Activated T-cell treated with anti-CD3 and anti-CD28 coated beads for 48 hours (primary cell): ENCODE measurements at places on chromosomes 2 and 18.

GRCh38 chr2:27701676-27702075, 38.0 kb downstream of the SLC4A1AP start:
- DNase-seq = no peak

DNA sequence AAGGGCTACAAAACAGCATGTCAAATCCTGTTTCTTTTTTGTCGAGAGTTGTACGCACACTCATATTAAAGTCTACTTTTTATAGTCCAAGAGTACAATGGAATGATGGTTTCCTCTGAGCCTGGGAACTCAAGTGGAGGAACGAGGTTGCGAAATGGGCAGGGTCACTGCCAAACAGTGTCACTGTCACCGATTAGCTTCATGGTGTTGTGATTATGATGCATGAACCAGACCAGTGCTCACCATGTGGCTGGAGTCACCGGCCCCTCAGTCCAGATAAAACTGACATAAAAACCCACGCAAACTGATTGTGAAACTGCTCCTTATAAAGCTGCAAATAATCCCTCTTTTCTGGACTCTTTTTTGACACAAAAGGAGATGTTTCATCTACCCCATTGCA, 122.0 kb downstream of the COPS8 start:
- no peak for DNase-seq

- DNase-seq = no peak
Observed at GRCh38 chr2:206296128-206296527, 21.7 kb downstream of the ZDBF2 start.

DNA sequence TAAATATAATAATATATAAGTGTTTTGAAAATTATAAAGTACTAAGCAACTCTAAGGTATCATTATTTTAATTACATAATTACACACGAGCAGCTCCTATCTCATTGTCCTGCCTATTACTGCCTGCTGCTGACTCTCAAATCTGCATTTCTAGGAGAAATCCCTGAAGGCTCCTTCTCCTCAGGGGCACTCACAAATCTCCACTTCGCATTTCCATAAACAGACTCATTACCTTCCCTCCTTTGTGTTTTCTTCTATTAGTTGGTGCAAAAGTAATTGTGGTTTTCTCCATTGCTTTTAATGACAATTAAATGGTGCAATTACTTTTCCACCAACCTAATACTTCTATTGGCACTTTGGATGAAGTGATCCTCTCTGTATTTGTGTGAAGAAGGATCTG, 135.0 kb upstream of the HNMT start:
- DNase-seq = no peak

- no peak for DNase-seq
Observed at GRCh38 chr2:128374001-128374710, 55.5 kb upstream of the HS6ST1 start.

GRCh38 chr18:46427216-46427995, 229.6 kb downstream of the LOXHD1 start:
- no peak for DNase-seq

DNA sequence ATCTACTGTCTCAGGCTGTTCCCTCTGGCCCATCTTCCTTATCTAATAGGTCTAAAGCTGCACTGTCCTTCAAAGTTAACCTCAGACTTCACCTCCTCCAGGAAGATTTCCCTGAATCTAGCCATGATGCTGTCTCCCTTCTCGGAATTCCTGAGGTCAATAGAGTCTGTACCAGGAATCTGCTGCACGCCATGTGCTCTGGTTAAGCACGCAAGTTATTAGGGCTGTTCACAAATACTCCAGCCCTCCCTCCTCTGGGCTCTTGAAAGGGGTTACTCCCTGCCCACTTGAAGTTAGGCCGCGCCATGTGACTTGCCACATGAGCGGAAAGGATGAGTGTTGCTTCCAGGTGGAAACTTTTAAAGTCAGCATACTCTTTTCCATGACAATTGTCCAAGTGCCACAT, 43.6 kb downstream of the MCFD2 start:
- DNase-seq = no peak

DNA sequence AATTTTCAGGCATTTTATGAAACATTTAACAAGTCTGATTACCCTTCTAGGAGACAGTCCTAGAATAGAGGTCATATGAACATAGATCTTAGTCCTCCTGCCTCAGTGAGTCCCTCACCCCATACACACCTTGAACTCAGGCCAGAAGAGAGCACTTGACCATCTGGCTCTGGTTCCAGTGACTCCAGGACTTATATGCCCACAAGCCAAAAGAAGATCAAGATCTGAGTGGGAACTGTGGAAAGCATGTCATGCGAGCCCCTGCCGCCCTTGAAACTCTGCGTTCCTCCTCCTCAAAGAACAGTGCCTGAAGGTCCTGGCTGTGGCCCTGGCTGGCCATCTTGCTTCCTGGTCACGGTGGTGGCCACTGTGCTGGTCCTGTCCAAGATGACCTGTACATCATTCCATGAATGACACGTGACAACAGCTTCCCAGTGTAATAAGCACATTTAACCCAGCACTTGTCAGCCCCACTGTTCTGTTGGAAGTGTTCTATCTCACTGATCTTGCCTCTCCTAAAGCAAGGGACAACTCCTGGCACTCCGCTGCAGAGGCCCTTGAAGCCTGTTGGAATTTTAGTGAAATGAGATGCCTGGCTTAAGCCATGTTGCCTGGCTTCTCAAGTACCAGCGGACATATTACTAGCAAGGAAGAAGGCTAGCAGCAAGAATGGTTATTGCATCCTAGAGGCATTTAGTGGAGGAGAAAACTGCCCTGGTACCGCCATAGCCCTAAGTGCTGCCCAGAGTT, 17.6 kb downstream of the TTC32 start:
- DNase-seq = no peak

GRCh38 chr2:66574701-66575624, 140.0 kb downstream of the MEIS1 start:
- DNase-seq = no peak

DNA sequence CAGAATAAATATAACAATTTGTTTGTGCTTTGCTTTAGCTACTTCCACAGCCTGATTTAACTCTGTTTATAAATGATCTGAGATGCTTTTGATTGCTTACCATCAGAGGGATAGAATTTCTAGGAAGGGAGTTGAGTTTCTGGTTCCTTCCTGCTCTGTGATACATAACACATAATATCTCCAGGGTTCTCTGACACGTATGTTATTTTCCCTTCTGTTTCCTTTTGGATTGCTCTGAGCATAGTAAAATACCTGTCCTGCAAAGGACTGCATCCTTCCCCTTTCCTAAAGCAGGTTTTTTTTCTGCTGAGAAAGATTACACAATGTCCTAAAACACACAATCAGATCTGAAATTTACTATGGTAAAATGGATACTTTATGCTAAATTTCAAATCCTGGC, 76.1 kb downstream of the CABYR start:
- DNase-seq = no peak

GRCh38 chr2:142234741-142235140, 103.9 kb upstream of the LRP1B start:
- DNase-seq = no peak

GRCh38 chr18:58761241-58761969, 90.1 kb downstream of the MALT1 start:
- no peak for DNase-seq

DNA sequence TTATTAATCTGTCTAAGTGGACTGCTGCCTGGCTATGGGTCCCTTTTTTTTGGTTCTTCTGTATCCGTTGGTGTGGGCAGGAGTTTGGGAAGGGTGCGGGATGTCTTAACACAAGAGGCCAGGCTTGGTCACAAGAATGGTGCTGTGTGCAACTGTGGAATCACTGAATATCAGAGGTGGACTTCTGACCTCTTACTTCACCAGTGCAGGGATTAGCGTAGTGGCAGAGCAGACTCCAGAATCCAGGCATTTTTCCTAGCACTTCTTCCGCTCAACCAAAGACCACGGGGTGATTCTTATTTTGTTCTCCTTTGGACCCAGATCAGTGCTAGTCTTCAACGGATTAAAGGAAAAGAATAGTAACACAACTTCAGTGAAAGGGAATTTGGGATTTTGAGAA, 254.3 kb upstream of the TNP1 start:
- no peak for DNase-seq

DNA sequence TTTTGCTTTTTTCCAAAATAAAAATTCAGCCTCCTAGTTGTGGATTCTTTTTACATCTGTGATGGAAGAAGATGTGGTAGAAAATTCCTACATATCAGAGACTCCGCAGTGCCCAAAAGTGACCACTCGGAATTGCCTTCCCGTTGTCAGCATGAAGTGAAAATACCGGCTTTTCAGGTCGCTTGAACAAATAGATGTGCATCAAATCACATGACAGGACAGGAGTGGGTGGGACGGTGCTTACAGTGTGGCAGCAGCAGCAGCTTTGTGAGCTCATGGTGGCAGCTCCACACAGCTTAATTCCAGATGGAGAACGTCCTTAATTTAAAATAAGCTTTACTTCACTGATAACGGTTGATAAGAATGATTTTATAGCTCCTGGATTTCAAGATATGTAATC, 20.3 kb downstream of the SALL3 start:
- DNase-seq = no peak

- DNase-seq = no peak
Observed at GRCh38 chr2:219186754-219187456, 8.8 kb downstream of the RETREG2 start.

GRCh38 chr2:233090879-233091278, 30.7 kb downstream of the INPP5D start:
- DNase-seq = no peak

DNA sequence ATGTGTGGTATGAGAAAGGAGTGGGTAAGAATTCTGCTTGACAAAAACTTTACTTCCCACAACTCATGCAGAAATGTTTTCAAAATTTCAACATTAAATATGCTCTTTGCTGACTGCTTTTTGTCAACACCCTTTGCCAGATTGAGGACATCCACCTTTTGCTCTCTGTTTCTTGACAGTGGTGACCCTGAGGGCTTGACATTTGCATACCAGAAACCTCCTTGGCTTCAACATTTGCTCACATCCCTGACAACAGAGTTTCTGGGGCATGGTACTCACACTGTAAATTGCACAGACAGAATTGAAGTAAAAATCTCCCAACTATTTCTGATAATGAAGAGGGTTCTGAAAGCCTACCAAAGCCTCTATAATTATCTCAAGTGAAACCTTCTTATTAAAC, 95.7 kb downstream of the RND3 start:
- DNase-seq = no peak

GRCh38 chr2:172084395-172084644, 987 bp upstream of the DLX1 start:
- no peak for DNase-seq

DNA sequence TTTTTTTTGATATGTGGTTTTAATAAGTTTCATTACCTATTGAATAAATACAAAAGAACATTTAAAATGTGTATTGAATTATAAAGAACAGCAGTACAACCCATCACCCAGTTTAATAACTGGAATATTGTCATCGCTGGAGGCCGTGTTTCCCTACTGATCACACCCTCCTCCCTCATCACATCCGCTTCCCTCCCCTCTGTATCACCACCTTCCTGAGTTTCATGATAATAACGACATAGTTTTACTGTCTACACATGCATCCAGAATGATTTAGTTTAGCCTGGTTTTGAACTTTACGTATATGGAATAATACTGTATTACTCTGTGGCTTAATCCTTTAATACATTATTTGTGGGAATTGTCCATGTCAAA, 2.1 kb downstream of the SERPINB8 start:
- no peak for DNase-seq

DNA sequence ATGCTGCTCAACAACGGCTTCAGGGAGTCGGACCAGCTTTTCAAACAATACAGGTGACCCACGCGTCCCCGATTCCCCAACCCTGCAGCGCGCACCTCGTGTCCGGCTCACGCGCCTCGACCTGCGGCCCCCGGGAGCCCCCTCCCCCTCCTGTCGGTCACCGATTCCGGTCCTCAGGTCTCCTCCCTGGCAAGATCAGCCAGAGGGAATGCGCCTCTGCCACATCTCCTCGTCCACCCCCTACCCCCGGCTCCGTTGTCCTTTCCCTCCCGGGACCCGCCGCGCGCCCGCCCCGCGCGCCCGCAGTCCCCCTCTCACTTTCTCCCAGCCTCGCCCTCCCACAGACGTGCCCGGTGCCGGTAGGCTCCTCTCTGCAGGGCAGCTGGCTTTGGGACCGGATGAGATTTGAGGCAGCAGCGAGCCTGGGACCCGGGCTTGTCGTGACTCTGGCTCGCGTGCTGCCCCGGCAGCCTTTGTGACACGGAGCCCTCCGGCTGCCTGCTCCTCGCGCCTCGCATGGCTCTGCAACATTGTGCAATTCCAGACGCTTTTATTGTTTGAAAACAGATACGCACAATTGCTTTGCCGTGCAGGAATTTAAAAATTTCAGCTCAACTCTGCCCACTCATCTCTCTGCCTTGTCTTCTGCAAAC, 558 bp downstream of the TTC39C start:
- peak; percentile 38 for DNase-seq

- no peak for DNase-seq
Observed at GRCh38 chr18:48533340-48534070, 5.3 kb upstream of the CTIF start.

GRCh38 chr2:128384956-128385355, 66.3 kb upstream of the HS6ST1 start:
- no peak for DNase-seq
